ENCODE measurements at places on chromosomes 3 and 15.

DNA sequence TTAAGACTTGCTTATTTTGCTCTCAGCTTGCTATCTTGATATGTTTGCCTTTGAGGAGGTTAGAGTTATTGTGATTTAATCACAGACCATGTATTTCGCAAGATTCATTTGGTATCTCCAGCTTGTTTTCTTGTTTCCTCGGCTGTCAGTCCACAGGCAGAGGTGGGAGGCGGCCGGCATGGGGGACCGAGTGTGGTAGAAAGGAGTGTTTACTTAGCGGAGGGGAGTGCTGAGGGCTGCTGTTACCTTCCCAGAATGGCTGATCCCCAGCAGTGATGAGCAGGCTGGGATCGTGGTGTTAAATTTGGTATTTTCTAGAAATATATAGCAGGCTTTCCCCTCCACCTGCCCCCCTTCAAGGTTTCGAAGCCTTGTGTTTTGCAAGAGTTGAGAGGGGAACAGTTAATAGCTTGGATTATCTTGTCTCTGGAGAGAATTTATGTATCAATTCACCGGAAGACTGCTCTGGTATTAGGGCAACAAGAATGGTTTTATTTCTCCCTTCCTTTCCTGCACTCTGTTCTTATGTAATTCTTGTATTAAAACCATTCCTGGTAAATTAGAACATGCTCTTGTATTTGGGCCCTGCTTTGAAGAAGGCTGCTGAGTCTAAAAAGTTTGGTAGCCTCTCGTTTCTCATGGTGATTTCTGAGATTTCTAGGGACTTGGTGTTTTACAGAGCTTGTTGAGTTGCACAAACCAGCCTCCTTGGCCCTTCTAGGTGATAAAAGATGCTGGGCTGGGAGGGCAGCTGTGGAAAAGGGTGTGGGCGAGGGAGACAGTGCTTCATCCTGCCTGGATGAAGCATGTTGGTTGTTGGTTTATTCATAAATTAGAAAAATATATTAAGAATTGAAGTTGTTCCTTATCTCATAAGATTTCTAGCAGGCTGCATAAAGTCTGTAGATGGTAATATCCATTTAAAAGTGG, 151.4 kb downstream of the IGF1R start:
- H3K4me1 ChIP-seq: no peaks in the 10 kb centered on the region
- no peak overlapping the region for H3K4me3 ChIP-seq
- no peak for DNase-seq
- no peak overlapping the region for H3K27ac ChIP-seq
- peaks cover 3% of the 10 kb centered on the region for H3K27me3 ChIP-seq
- no peaks in the 10 kb centered on the region for H3K36me3 ChIP-seq

GRCh38 chr15:96320107-96320506, 10.4 kb upstream of the NR2F2 start:
- no peak overlapping the region for H3K4me3 ChIP-seq
- H3K36me3 ChIP-seq: no peaks in the 10 kb centered on the region
- H3K4me1 ChIP-seq: no peaks in the 10 kb centered on the region
- H3K27ac ChIP-seq: no peak overlapping the region
- DNase-seq: no peak
- H3K27me3 ChIP-seq: peaks cover 20% of the 10 kb centered on the region

DNA sequence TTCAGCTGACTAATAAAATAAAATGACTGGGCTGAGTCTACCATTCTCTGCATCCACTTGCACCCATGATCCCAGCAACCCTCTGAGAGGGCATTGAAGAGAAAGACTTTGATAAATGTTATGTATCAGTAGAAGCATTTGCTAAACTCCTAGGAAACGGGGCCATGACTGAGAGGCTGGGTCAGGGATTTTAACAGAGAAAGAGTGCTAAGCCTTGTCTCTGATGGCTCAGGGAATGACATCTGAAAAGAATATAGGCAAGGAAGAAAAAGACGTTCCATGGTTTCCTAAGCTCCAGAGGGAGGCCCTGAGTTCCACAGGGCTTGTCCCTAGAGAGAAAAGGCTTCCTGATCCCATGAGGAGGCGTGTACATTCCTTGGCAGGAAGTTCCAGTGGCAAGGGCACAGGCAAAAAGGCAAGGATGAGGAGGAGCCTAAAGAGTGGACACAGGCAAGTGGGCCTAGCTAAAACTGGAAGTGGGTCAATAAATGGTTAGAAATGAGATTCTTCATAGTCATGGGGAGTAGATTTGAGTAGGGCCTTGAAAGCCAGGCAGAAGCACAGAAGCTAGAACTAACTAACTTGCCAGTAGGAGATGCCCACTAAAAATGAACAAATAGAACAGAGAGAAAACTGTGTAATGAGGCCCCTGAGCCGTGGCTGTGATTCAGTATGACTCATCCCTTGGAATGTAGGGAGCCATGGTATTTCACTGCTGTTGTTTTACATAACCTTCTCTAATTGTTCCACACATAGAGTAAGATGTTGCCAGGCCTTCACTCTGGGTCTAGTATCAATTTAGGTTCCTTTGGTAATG, 44.9 kb upstream of the MANF start:
- H3K4me1 ChIP-seq: no peaks in the 10 kb centered on the region
- DNase-seq: no peak
- no peaks in the 10 kb centered on the region for H3K36me3 ChIP-seq

GRCh38 chr3:79351699-79352098, 416.1 kb downstream of the ROBO1 start:
- no peak overlapping the region for H3K4me3 ChIP-seq
- no peak overlapping the region for H3K27ac ChIP-seq
- no peak for DNase-seq

DNA sequence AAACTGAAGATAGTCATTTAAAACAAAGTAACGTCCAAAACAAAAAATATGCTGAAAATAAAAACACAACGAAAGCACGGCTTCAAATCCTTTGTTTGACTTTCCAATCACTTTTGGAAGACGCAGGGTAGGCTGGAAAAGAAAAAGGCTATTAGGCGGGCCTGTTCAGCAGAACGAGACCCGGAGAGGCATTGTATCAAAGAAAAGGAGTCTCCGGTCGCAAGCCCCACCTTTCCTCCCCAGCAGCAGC, 691 bp downstream of the SENP7 start:
- peak overlapping the region; percentile 83 for H3K4me3 ChIP-seq
- no peak for DNase-seq
- no peaks in the 10 kb centered on the region for H3K36me3 ChIP-seq
- H3K27me3 ChIP-seq: no peaks in the 10 kb centered on the region
- H3K4me1 ChIP-seq: peaks cover 51% of the 10 kb centered on the region

DNA sequence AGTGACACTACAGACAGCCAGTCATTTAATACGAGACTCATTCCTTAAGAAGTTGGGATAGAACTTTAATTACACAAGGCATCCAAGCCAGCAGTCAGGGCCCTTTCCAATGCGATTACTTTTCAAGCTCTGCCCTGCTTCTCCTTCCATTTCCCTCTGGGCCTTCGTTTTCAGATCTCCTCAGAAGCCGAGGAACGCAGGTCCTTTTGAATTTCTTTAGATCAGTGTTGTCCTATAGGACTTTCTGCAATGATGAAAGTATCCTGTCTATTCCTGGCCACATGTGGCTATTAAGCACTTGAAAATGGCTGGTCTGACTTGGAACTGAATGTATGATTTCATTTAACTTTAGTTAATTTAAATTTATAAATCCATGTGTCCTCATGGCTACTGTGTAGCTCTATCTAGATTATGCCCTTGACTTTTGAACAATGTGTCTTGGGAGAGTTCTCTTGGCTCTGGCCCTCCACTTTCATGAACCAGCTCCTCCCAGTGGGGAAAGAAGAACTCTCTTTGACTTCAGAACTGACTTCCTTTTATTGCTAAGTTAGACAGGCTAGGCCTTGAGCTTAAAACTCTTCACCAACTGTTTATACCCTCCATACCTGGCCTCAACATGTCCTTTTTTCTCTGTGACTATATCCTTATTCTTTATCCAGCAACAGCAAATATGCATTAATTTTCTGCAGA, 22.6 kb downstream of the TGFBR2 start:
- no peaks in the 10 kb centered on the region for H3K36me3 ChIP-seq
- peak overlapping the region; percentile 60 for H3K27ac ChIP-seq
- peak; percentile 38 for DNase-seq
- H3K27me3 ChIP-seq: no peaks in the 10 kb centered on the region
- H3K4me3 ChIP-seq: no peak overlapping the region

DNA sequence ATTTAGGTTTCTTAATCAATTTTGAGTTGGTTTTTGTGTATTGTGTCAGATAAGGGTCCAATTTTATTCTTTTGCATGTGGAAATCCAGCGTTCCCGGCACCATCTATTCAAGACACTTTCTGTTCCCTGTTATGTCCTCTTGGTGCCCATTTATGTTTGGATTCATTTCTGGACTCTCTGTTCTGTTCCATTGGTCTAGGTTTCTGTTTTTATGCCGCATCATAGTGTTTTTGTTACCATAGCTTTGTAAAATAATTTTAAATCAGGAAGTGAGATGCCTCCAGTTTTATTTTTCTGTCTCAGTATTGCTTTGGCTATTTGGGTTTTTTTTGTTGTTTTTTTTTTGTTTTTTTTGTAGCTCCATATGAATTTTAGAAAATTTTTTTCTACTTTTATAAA, 97.1 kb downstream of the LRRC28 start:
- H3K4me1 ChIP-seq: no peaks in the 10 kb centered on the region
- H3K27ac ChIP-seq: no peak overlapping the region
- no peak overlapping the region for H3K4me3 ChIP-seq
- no peak for DNase-seq
- no peaks in the 10 kb centered on the region for H3K27me3 ChIP-seq

DNA sequence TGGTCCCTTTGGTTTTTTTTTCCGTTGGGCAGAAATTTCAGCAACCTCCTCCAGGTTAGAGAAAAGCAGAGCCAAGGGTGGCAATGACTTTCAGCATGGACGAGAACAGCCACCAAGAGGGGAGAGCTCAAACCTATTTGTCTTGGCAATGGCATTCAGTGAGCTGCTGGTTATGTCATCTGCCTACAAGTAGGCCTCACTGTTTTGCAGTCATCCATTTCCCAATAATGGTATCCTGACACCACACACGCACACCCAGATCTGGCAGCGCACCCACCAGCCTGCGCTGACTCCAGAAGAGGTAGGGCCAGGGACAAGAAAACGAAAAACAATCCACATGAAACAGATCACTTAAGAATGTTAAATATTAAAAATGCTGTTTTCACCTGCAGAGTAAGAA, 92.3 kb downstream of the MAGI1 start:
- H3K36me3 ChIP-seq: no peaks in the 10 kb centered on the region
- H3K4me1 ChIP-seq: no peaks in the 10 kb centered on the region
- no peak for DNase-seq
- no peaks in the 10 kb centered on the region for H3K27me3 ChIP-seq
- H3K27ac ChIP-seq: no peak overlapping the region

GRCh38 chr3:81967393-81967792, 205.9 kb upstream of the GBE1 start:
- H3K4me3 ChIP-seq: no peak overlapping the region
- H3K27ac ChIP-seq: no peak overlapping the region
- no peaks in the 10 kb centered on the region for H3K27me3 ChIP-seq
- H3K36me3 ChIP-seq: no peaks in the 10 kb centered on the region
- H3K4me1 ChIP-seq: no peaks in the 10 kb centered on the region

DNA sequence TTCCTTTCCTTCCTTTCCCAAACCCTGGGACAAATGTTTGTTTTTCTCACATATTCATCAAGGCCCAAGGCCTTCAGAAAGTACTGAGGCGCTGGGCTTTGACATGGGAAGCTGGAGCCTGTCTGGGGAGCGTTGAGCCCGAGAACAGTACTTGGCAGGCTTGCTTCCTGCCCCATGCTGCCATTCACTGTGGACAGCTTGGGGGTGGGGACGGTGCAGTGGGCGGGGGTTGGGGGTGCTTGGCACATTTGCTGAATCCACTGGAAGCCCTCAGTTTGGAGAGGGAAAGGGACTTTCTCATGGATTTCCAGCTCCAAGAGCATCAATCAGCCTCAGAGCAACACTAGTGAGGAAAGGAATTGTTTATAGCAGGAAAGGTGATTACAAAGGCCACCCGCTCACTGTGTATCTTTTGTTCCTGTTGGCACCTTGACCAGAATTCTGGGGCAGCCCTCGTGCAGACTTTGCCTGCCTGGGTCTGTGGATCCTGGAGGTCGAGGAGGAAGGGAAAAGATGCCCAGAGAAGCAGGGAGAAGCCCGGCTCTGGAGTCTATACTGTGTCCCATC, 199.8 kb upstream of the RGMA start:
- DNase-seq: no peak
- H3K27me3 ChIP-seq: no peaks in the 10 kb centered on the region
- no peak overlapping the region for H3K27ac ChIP-seq
- H3K4me3 ChIP-seq: no peak overlapping the region
- H3K36me3 ChIP-seq: no peaks in the 10 kb centered on the region

DNA sequence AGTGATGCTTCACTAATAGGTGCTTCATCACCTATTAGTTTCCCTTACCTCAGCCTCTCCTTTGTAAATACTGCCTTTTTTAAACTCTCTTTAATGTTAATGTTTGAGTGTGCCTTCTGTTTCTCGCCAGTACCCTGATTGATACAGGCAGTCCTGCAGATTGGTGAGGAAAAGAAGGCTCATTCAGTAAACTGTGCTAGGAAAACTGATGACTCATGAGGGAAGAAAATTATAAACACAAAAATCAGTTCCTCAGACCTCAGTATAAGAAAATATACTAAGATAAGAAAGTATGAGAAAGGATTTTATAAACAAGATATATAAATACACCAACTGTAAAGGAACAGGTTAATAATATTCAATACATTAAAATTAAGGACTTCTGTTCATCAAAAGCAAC, 54.8 kb upstream of the OXTR start:
- no peaks in the 10 kb centered on the region for H3K27me3 ChIP-seq
- no peaks in the 10 kb centered on the region for H3K4me1 ChIP-seq
- H3K36me3 ChIP-seq: no peaks in the 10 kb centered on the region
- H3K27ac ChIP-seq: no peak overlapping the region
- no peak overlapping the region for H3K4me3 ChIP-seq

GRCh38 chr15:71649894-71650293, 160.5 kb upstream of the NR2E3 start:
- no peaks in the 10 kb centered on the region for H3K4me1 ChIP-seq
- H3K36me3 ChIP-seq: no peaks in the 10 kb centered on the region
- no peak for DNase-seq
- no peaks in the 10 kb centered on the region for H3K27me3 ChIP-seq
- H3K4me3 ChIP-seq: no peak overlapping the region
- no peak overlapping the region for H3K27ac ChIP-seq

GRCh38 chr3:101038393-101038792, 45.2 kb upstream of the ABI3BP start:
- no peak overlapping the region for H3K4me3 ChIP-seq
- H3K4me1 ChIP-seq: no peaks in the 10 kb centered on the region
- no peak overlapping the region for H3K27ac ChIP-seq
- H3K36me3 ChIP-seq: no peaks in the 10 kb centered on the region
- DNase-seq: no peak
- H3K27me3 ChIP-seq: no peaks in the 10 kb centered on the region

DNA sequence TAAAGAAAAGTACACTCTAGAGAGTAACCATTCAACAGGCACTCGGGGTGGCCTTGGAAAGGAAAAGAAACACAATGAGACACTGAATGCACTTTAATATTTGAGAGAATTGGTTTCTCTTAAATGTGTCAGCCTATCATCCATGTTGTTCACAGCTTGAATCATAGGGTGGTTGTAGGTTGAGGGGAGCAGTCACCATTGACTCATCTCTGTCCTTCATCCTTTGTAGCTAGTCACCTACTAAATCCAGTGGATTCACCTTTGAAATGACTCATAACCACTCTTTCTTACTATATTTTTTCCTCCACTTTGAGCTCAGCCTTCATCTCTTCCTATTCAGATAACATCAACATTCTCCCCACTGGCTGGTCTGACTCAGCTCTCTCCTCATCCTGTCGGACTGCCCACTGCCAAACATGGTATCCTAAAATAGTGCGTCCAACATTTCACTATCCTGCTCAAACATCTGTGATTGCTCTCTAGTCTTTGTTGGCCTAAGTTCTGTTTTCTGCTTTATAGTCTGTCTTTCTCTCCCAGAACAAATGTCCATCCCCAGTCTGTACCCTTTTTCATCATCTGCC, 182.7 kb upstream of the GADL1 start:
- no peaks in the 10 kb centered on the region for H3K4me1 ChIP-seq
- H3K27ac ChIP-seq: no peak overlapping the region
- H3K4me3 ChIP-seq: no peak overlapping the region
- DNase-seq: no peak
- H3K27me3 ChIP-seq: no peaks in the 10 kb centered on the region
- H3K36me3 ChIP-seq: no peaks in the 10 kb centered on the region

Data from CD4-positive, alpha-beta memory T cell (primary cell).